ENCODE measurements at places on chromosomes 3 and 15. TPM values are rescaled to one million over a fixed set of nuclear protein-coding genes. Genes with fewer than 3 reads are reported as not detected.

TMC3 gene
- not detected for total RNA-seq

POLQ gene
- 0.23 TPM for total RNA-seq

HIGD2B gene
- 0.50 TPM for total RNA-seq

SLC2A2 gene
- not detected for total RNA-seq

ACKR4 gene
- total RNA-seq, result not detected

ITIH1 gene
- not detected for total RNA-seq

MYRIP gene
- total RNA-seq, result not detected

FANCI gene
- 15.2 TPM for total RNA-seq

ATP2B2 gene
- not detected for total RNA-seq

OR5K2 gene
- total RNA-seq, result not detected

ARGFX gene
- total RNA-seq, result not detected

EDC3 gene
- total RNA-seq, result 24.0 TPM

ERICH6 gene
- 0.92 TPM for total RNA-seq

SLC38A3 gene
- 0.78 TPM for total RNA-seq
